ENCODE measurements at places on chromosomes 4 and X. TPM values are rescaled to one million over a fixed set of nuclear protein-coding genes. Genes with fewer than 3 reads are reported as not detected.

Gene MAGEB17
- polyA plus RNA-seq: 0.53 TPM

- no peak overlapping the region for H3K4me3 ChIP-seq
- no peaks in the 10 kb centered on the region for H3K27me3 ChIP-seq
- DNase-seq: no peak
- H3K27ac ChIP-seq: no peak overlapping the region
- no peaks in the 10 kb centered on the region for H3K36me3 ChIP-seq
- H3K4me1 ChIP-seq: no peaks in the 10 kb centered on the region
These were observed 218.6 kb upstream of the KCNIP4 start for GRCh38 chr4:22167201-22167600.

GRCh38 chr4:87669373-87669772, 19.3 kb downstream of the DMP1 start:
- no peak overlapping the region for H3K27ac ChIP-seq
- no peaks in the 10 kb centered on the region for H3K4me1 ChIP-seq
- H3K4me3 ChIP-seq: no peak overlapping the region
- H3K36me3 ChIP-seq: no peaks in the 10 kb centered on the region
- DNase-seq: no peak

- H3K36me3 ChIP-seq: no peaks in the 10 kb centered on the region
- DNase-seq: no peak
- no peak overlapping the region for H3K27ac ChIP-seq
- H3K4me1 ChIP-seq: peaks cover 3% of the 10 kb centered on the region
- H3K4me3 ChIP-seq: no peak overlapping the region
These were observed 2334.0 kb downstream of the PCDH7 start for GRCh38 chr4:33054161-33054560.

- no peak overlapping the region for H3K4me3 ChIP-seq
- no peaks in the 10 kb centered on the region for H3K36me3 ChIP-seq
- DNase-seq: no peak
- H3K27ac ChIP-seq: no peak overlapping the region
- no peaks in the 10 kb centered on the region for H3K27me3 ChIP-seq
- no peaks in the 10 kb centered on the region for H3K4me1 ChIP-seq
These were observed 61.0 kb upstream of the SMIM10 start for GRCh38 chrX:134929808-134930207.

DNA sequence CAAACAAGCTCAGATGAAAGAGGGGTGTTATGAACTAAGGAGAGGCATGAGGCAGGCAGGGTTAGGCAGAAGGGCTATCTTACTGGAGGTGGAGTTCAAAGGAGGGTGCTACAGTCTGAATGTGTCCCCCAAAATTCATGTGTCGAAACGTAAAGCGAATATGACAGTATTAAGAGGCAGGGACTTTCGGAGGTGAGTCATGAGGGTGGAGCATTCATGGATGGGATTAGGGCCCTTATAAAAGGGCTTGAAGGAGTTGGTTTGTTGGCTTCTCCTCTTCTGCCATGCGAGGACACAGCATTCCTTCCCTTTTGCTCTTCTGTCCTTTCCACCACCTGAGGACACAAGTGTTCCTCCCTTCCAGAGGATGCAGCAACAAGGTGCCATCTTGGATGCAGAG, 22.9 kb downstream of the APLN start:
- H3K4me1 ChIP-seq: no peaks in the 10 kb centered on the region
- H3K27ac ChIP-seq: no peak overlapping the region
- H3K27me3 ChIP-seq: no peaks in the 10 kb centered on the region
- H3K36me3 ChIP-seq: no peaks in the 10 kb centered on the region

DNA sequence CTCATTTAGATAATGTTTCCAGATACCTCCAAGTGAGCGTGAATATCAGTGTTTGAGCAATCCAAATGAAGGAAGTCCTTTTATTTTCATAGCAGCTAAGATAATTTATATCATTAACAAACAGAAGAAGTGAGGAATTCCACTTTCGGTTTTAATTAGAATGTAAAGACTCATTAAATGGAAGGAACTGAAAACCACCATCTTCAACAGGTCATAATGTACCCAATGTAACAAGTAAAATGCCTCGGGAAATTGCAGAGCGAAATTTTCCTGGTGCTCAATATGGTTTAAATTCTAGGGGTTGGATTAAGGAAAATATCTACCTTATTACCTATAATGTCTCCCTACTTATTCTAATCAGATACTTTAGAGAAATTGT, 33.9 kb upstream of the SLC9A7 start:
- H3K36me3 ChIP-seq: no peaks in the 10 kb centered on the region
- no peak for DNase-seq
- no peak overlapping the region for H3K27ac ChIP-seq

GRCh38 chr4:34935739-34936138, 1308.6 kb downstream of the ARAP2 start:
- H3K36me3 ChIP-seq: no peaks in the 10 kb centered on the region
- no peaks in the 10 kb centered on the region for H3K4me1 ChIP-seq

- H3K27me3 ChIP-seq: no peaks in the 10 kb centered on the region
- no peak overlapping the region for H3K4me3 ChIP-seq
- no peaks in the 10 kb centered on the region for H3K4me1 ChIP-seq
- no peak for DNase-seq
- no peak overlapping the region for H3K27ac ChIP-seq
These were observed 407.1 kb downstream of the SPOCK3 start for GRCh38 chr4:166827167-166827566.

DNA sequence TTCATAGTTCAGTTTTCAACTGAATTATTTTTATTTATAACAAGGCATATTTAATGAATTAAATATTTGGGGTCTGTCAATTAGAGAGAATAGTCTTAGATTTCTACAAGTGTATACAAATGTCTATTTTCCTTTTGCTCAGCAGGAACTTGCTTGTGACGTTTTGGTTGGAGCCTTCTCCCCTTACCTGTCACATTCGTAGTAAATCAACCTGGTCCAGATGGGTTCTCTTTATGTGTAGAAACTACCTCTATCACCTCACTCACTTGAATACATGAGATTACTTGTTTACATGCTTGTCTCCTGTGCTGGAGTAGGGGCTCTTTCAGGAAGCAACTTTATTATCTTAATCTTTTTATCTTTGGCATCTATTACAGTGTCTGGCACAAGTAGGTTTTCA, 938.3 kb upstream of the IGFBP7 start:
- no peaks in the 10 kb centered on the region for H3K36me3 ChIP-seq
- H3K4me1 ChIP-seq: no peaks in the 10 kb centered on the region
- H3K27ac ChIP-seq: no peak overlapping the region
- no peak for DNase-seq
- no peaks in the 10 kb centered on the region for H3K27me3 ChIP-seq
- H3K4me3 ChIP-seq: no peak overlapping the region

DNA sequence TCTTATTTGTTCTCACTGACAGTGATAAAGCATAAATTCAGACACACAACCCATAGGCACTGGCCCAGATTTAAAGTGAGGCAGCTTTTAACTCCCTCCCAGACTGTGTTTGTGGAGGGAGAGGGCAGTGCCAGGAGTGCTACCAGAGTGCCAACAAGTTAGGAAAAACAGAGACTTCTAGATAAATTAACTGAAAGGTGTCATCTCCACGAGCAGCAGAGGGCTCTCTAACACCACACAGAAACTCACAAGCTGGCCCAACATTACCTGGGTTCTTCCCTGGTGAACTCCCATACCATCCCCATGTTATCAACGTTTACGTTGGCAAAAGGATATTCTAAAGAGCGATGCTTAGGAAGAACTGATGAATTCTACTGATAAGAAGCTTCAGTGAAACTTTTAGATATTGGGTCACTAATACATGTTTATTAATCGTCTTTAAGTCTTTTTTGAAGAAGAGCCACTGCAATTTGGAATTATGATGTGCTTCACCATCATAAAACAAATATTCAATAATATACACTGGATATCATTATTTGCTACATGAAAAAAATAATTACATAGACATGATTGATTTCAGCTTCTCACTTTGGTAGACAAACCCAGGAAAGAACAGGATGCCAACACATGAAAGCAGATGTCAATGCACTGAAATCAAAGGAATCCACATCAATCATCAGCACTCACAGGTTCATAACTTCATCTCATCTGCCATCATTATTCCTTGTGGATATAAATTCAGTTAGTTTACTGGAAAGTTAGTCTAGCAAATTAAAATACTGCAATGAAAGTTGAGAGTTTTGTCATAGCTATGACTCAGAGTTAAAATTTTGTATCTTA, 121.2 kb upstream of the NAP1L5 start:
- H3K27ac ChIP-seq: no peak overlapping the region
- H3K27me3 ChIP-seq: no peaks in the 10 kb centered on the region
- H3K4me3 ChIP-seq: no peak overlapping the region
- no peaks in the 10 kb centered on the region for H3K36me3 ChIP-seq

Data from H1 (cell line).